ENCODE measurements at places on chromosomes 6 and 20.

- DNase-seq, result no peak
Observed at GRCh38 chr6:139496654-139497344, 122.4 kb upstream of the CITED2 start.

DNA sequence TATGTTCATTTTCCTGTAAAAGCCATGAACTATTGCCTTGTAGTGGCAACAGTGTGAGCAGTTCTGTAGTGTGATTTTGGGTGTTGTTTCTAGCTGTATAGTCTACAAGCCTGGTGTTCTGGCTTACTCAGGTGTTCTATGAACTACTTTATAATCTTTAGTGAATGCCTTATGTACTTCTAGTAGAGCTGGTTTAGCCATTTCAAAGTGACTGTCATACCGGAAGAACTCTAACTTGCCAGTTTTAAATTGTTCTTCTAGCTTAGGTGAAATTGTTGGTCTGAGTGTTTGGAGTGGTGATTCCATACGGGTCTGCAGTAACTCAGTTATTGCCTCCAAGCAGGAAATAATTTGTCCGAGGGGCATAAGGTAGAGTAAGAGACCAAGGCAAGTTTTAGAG lies 150.2 kb upstream of the ZNF184 start:
- DNase-seq, result no peak

GRCh38 chr20:50220093-50220893 lies 29.7 kb downstream of the CEBPB start:
- DNase-seq, result no peak

GRCh38 chr20:38460040-38460623 lies 12.5 kb upstream of the RALGAPB start:
- no peak for DNase-seq

DNA sequence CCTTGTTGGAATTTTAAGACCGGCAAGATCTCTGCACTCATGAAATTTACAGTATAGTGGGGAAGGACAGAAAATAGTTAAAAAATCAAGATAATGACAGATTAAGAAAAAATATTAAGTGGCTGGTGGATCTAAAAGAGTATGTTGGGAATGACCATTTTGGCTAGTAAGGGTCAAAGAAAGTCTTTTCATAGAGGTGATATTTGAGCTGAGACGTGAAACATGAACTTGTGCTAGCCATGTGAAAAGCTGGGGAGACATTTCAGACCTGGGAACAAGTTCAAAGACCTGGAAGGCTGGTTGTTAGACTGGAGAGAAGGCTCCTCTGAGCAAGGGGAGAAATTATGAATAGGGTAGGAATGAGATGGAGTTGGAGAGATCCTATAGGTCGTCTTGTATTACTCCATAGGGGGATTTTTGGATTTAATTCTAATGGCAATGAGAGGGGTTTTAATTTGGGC lies 4.7 kb downstream of the BICRAL start:
- DNase-seq, result no peak
